Activated CD4-positive, alpha-beta T cell treated with anti-CD3 and anti-CD28 coated beads, Interleukin-2, amount 10 ng/mL, durations not matched to agents 7 days and 5 days (primary cell): ENCODE measurements at places on chromosomes 4 and X. TPM values are rescaled to one million over a fixed set of nuclear protein-coding genes. Genes with fewer than 3 reads are reported as not detected.

- DNase-seq, result no peak
Observed at GRCh38 chr4:8792491-8792890, 79.1 kb downstream of the HMX1 start.

DNA sequence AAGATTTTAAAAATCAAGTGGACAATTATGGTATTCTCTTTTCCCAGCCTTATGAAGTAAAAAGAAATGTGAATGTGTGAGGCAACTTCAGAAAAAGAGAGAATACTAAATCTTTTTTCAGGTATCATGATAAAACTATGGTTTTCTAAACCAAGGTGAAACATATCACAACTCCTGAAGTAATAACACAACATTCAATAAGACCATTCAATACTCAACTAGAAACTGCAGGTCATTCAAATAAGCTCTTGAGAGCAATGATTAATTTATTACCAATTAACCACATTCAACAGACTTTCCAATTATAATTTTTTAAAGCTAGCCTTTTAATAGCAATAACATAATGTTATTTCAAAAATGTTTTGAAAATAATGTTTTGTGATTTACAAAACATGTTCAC is 35.8 kb downstream of the SLC10A7 start:
- no peak for DNase-seq

The FOXR2 gene
- total RNA-seq, result not detected

The HMX1 gene
- total RNA-seq, result not detected

DNA sequence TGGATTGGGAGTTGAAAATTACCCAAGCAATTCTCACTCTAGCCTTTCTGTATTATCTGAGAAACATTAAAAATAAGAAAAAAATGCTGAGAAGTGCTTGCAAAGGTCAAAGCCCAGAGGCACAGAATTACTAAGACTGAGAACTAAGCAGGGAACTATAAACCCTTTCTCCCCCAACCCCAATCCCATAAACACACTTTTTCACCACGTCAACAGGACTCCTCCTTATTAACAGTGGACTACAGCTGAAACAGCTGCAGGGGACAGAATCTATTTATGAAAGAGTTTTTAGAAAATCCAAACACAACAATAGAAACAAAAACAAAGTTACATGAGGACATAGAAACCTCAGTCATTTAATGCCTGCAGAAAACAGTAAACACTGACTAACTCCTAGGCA is 984.1 kb downstream of the TRAM1L1 start:
- DNase-seq, result no peak

DNA sequence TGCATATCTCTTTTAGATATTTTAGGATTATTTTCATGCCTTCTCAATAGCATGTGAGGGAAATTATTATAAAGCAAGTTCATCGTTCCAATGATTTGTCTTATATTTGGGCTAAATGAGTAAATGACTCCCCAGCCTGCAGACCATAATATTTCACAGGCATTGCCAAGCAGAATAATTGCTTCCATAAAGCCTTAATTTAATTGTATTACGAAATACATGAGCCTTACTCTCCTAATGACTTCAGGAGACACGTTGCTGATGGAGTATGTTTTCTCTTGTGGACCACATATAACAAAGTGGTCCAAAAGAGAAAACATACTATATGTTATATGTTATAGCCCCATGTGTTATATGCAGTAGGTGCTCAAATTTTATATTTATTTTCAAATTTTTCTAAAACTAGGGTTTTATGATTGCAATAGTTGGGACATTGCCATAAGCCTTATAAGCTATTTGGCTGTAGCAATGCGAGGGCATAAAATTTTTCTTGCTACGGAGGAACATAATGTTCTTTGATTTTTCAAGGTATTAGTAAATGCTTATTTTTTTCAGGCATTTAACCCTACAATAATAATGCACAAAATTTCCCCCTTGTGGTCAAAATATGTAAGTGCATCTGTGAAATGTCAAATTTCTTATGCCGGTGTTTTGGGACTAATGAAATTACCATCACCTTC is 26.2 kb upstream of the TMPRSS11D start:
- DNase-seq, result no peak

DNA sequence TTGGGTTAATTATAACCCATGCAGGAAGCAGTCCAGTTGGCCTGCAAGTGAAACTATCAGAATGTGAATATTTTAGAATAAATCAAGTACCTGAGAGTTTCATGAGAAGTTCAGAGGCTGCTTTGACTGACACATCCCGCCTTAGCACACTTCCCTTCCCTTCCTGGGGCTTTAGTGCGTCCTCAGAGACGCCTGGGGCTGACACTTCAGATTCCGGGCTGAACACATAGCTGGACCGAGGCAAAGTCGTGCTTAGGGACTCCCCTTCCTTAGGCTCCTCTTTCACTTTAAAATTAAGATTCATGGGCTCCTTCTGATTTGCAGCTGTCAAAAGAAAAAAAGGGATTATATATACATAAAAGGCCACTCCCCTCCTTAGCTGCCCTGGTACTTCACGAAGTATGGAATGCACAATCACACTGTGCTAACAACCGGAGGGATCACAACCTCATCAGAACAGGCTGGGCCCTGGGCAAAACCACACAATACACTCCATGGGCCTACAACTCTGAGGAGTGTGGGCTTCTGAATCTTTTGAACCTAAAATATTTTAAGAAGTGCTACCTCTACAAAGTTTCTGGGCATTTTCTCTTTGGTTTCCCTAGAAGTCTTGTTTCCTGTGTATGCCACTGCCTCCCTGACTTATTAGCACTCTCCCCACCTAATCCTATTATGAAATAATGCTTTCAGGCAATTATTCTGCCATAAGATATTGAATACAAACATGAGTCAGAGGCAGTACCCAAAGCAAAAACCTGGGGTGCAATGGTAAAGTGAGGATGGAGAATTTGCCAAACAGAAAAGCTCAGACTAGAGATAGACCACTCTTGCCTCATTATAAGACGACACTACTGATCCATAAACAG is 68.2 kb downstream of the ZNF827 start:
- no peak for DNase-seq

GRCh38 chr4:63325140-63325539 is 1084.1 kb downstream of the TECRL start:
- no peak for DNase-seq

GRCh38 chr4:86496094-86497080 is 97.7 kb upstream of the PTPN13 start:
- peak; percentile 42 for DNase-seq

The CFAP99 gene
- total RNA-seq, result not detected

GRCh38 chr4:71772592-71772991 is 11.3 kb downstream of the GC start:
- no peak for DNase-seq

The ARHGAP36 gene
- not detected for total RNA-seq

GRCh38 chrX:27633328-27633727 is 43.2 kb downstream of the DCAF8L2 start:
- DNase-seq, result no peak

GRCh38 chr4:126230269-126230668 is 915.5 kb downstream of the FAT4 start:
- DNase-seq, result no peak

- DNase-seq, result no peak
Observed at GRCh38 chr4:24472161-24472510, 112.2 kb downstream of the DHX15 start.

DNA sequence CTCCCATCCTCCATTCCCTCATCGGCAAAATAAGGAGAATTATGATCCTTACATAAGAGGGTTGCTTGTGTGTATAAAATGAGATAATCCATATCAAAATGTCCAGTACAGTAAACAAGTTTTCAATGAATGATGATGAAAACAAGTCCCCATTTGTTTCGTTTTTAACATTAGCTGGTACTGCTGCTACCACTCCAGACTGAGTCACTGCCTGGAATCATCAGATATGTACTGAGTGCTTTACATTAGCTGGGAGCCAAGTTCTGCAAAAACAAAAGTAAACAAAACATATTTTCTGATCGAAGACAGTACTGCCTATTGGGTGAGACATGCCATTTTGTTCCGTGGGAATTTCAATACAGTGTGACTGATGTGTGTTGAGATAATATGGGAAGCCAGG is 123.2 kb upstream of the IGFBP7 start:
- DNase-seq, result no peak

The DUSP9 gene
- total RNA-seq, result not detected

DNA sequence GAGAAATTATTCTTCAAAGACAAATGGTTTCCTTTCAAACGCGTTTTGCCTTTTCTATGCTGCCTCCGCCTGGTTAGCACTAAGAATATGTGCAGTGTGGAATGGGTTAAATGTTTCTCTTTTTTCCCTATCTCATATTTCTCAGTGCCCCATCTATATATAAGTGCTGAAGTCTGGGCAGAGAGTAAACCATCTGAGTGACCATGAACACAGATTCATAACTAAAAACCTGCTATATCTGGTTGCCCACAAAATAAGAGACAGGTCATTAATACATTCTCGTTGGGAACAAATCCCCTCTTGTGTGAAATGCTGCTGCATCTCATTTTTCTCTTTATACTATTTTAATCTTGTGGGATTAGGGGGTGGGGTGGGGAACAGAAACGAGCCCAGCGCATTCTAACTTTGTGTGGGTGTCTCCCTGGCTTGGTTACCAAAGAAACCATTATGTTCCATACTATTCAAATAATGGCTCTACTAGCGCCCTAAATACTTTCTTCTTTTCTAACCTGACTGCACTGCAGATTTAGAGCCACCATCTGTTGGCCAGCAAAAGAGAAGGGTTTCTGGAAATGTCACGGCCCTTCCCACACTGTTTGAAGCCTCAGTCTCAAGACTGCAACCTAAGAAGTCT is 42.2 kb upstream of the PTCHD1 start:
- no peak for DNase-seq

GRCh38 chrX:120015145-120016067 is 62.1 kb downstream of the RHOXF2B start:
- no peak for DNase-seq

DNA sequence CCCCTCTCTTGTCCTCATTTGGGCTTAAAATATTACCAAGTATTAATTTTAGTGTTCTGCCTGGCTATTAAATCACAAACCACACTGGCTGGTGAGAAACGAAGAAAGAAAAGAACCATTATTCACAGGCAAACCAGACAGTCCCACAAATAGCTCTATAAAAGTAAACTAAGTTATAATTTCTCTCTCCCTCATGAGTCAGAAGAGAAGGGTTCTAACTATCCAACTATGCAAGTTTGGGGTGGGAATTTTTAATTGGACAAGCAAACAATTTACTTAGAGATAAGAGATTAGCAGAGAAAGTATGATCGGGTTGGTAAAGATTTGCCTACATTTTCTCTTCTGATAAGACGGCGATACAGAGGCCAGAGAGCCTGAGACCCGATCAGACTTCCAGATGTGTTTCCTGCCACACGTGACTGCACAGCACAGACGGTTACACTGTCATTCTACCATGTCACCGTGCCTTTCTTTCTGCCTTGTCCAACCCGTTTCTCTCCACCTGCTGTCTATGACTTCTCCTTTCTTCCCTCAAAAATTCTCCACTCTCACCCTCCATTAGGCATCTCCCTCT is 52.3 kb downstream of the MEPE start:
- DNase-seq, result no peak

The GPRASP1 gene
- 1.5 TPM for total RNA-seq

DNA sequence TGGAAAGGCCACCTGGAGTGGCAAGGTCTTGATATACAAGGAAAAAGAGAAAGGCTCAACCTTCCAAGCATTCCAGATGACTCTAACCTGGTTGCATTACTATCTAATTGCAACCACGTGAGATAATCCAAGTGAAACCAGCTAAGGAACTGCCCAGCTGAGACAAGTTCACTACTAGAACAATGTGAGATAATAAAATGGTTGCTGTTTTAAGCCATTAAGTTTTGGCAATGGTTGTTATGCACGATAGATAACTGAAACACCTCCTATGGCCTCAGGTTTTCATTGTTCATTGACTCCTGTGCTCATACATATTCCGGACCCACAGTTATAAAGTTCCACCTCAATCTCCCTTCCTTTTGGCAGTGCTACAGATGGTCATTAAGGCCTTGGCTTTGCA is 9.2 kb upstream of the CXorf66 start:
- DNase-seq, result no peak

The CXorf49 gene
- not detected for total RNA-seq

GRCh38 chr4:2482192-2482591 is 13.3 kb downstream of the RNF4 start:
- no peak for DNase-seq

The AKAP4 gene
- not detected for total RNA-seq

- no peak for DNase-seq
Observed at GRCh38 chrX:150870487-150871340, 27.8 kb downstream of the CD99L2 start.

- no peak for DNase-seq
Observed at GRCh38 chr4:3510481-3510880, 21.7 kb downstream of the LRPAP1 start.

The ZNF827 gene
- total RNA-seq, result 12.2 TPM

- peak; percentile 68 for DNase-seq
Observed at GRCh38 chr4:184473499-184474262, 669 bp downstream of the IRF2 start.

The SLITRK2 gene
- total RNA-seq, result not detected

DNA sequence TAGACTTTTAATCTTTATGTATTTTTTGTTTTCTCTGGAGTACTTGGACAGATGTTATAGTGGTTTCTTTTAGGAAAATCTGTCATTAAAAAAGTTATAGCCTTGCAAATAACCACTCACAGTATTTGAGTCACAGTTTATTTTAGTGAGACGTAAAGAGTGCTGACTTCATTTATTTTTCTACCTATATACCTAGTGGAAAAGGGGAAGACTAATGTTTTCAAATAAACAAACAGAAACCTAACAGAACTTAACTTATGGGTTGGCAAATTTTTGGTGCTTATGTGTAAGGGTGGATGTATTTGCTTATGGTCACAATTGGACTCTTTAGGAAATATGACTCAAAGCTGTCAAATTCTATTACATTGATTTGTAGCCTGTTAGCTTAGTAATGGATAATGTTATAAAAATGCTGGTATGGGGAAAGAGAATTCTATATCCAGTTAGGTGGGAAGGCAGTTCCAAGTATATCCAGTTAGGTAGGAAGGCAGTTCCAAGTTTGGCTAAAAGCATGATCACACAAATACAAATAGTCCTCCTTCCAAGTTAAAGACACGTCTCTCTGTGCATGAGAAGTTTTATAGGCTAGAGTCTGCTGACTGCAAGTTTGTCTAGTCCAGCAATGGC is 61.9 kb downstream of the SLC9A6 start:
- DNase-seq, result no peak

DNA sequence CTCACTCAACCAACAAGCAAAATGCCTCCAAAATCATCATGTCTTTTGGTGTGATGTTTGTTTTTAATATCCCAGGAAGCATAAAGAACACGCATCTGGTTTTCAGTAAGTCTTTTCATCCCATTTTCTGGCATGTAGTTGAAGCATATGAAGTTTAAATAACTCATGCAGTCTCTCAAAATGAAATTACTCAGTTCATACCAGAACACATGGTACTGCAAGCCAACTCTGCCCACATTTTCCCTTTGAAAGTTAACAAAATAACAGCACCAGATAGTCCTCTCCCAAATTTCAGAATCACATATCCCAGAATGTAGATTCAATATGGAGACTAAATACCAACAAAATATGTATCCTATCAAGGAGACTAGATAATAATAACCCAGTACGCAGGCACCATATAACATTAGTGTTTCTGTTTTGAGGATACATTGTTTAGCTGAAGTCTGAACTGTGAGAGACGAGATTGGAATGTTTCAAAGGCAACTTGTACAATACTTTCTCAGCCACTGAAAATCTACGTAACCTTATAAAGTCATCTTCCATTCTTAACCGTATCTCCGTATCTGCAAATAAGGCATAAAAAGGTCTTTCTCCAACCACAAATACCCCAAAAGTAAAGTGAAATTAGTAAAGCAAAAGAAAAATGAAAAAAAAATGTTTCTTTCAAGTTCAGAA is 23.1 kb downstream of the CORIN start:
- no peak for DNase-seq

The CTAG1A gene
- not detected for total RNA-seq

The VEGFC gene
- total RNA-seq, result not detected
